Head of caudate nucleus (tissue), 42 donors: ENCODE measurements at places on chromosomes 11 and 22.
A peak's percentile ranks its signal among the peaks of the same experiment; 100 is the strongest.

DNA sequence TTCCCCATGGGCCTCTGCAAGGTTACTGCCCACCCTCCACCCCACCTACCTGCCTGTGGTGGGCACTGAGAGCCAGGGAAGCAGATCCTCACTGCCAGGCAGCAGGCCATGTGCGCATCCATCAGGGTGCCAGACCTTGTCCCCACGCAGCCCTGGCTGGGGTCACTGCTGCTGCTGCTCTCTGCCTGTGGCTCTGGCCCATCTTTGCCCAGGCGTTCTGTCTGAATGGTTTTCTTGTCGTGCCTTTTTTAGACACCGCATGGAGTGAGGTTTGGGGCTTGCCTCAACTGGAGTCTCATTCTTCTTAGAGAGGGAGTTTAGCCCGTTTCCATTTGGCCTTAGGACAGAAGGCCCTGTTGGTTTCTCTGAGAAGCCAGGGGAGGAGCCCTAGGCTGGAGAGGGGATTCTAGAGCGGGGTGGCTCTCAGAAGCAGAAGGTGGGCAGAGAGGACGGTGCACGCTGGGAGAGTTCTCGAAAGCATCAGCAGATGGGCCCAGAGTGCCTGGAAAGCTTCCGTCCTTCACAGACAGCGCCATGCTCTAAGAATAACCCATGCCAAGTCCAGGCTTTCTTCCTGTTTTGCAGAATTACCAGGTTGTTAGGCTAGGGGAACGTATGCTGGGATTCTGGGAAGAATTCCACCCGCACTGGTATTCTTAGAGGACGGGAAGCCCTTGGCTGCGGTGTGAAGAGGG is 8.1 kb downstream of the TANGO2 start:
- peak; percentile 38 for DNase-seq

GRCh38 chr11:2420502-2421225 is 20.1 kb downstream of the TSSC4 start:
- DNase-seq: peak; percentile 80

DNA sequence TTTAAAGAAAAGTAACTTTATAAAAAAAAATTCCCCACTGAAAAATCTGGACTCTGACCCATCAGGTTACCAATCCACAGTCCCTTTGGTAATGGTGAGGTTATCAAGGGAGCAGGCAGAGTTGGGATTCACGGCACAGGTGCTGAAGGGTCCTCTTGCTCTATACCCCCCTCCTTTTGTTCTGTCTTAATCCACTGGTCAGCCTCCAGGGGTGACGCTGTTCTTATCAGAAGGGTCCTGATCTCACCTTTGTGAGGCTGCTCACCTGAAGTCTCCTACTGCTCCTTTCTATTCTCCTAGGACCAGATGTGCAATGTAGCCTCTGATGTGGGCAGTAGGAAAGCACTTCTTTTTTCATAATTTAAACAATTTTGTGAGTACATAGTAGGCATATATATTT is 80.6 kb upstream of the E2F8 start:
- DNase-seq: no peak

GRCh38 chr11:46846510-46846830 is 390 bp upstream of the CKAP5 start:
- DNase-seq: no peak

DNA sequence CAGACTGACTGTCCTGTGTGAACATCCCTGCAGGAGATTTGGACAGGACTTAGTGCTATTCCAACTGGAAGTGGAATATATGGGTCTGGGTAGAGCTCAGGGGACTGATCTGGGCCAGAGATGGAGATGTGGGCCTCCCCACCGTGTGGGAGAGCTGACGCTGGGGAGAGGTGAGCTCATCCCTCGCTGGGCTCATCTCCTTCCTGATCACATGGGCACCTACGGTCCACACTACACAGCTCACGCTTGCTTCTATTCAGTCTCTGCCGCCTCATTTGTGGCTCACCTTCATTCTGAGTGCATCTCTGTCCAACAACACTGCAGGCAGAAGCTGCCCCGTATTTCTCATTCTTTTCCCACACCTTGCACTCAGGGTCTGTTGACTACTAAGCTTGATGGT is 16.6 kb upstream of the RAB1B start:
- no peak for DNase-seq

GRCh38 chr11:120977266-120978137 is 46.4 kb upstream of the TBCEL start:
- no peak for DNase-seq

DNA sequence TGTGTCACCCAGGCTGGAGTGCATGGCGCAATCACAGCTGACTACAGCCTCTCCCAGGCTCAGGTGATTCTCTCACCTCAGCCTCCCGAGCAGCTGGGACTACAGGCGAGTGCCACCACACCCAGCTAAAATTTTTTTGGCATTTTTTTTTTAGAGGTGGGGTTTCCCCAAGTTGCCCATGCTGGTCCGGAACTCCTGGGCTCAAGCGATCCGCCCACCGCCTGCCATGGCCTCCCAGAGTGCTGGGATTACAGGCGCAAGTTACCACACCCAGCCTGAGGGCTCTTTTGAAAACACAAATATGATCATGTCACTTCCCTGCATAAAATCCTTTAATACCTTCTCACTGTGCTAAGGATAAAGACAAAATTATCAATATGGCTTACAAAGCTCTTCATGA is 88.1 kb downstream of the MAML2 start:
- DNase-seq: no peak

DNA sequence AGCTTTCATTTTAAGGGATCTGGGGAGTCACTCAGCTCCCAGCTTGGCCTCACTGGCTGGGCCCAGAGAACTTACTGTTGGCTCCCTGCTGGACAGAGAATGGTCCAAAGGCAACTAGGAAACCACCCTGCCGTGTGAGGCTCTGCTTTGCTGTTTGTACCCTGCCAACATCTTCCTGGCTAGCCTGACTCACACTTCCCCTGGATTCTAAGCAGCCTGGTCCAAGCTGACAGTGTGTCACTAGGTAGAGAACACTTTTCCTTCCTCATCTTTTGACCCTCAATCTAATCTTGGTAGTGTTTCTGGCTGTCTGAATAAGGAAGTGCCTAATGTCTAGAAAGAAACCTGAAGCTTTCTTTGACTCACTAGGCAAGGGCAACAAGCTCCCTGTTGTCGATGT is 76.7 kb downstream of the FAR1 start:
- DNase-seq: no peak

- DNase-seq: no peak
Measured at GRCh38 chr11:73940801-73941570, 9.8 kb upstream of the DNAJB13 start.

DNA sequence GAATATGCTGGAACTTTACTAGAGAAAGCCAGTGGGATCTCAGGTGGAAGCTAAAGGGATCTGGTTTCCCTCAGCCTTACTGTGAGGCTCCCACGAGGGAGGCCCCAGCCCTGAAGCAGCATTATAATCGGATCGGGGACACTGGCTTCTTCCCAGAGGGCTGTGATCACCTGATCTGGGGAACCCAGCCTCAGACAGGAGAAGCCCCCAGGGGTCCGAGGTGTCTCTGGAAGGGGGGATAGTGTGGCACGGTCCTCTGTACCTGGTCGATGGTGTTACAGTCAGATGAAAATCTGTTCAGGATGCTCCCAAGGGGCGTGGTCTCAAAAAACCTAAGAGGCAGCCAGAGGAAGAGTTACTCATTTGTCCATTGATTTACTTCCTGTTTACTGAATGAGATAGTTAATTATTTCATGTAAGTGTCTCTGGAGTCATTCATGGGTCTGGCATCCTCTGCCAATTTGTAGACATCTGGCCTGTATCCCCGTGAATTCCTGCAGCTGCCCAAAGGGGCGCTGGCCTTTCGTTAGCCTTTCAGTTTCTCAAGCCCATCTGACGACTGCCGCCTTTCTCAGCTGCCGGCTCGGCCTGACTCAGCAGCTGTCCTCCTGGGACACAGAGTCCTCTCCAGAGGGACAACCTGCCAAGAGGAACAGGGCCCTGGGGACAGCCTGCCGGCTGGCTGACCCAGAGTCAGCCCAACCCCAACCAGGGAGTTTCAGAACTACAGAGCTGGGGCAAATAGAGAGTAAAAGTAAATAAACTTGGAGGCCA is 17.0 kb upstream of the KCNJ11 start:
- DNase-seq: peak; percentile 58
